Activated T-helper 17 cell treated with anti-CD3 and anti-CD28 coated beads, Interleukin-2, amount 50 U/mL, for 72 hours (primary cell): ENCODE measurements at places on chromosomes 3 and 15.
A peak's percentile ranks its signal among the peaks of the same experiment; 100 is the strongest.

GRCh38 chr3:193028258-193028657, 110.6 kb upstream of the MB21D2 start:
- no peak for ATAC-seq

DNA sequence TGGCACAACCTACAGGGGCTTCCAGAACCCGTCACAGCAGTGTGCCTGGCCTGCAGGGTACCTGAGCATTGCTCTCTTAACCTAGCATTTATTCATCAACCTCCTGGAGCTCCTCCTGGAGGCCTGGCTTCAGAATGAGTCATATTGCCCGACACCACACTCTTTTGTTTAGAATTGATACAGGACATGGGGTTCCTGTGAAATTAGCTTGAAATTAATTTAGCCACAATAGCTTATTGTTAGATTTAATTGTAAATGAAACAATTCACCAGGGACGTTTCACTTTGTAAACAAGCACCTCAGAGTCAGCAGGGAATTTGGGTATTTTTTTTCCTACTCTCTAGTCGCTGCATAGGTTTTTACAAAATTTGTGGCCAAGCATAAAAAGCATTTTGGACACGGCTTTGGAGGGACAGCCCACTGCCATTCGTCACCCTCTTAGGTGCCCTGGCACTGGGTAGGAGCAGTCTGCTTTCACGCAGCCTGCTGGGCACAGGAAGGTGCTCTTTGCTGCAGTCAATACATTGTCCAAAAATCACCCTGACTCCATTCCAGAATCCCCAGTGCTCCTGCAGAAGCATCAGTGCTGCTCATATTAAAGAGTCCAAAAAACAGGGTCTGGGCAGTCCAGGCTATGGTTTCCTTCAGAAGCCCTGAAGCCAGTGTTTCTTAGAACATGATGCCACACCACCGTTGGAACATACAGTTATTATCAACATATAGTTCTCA, 60.8 kb upstream of the MEF2A start:
- ATAC-seq, result peak; percentile 69

GRCh38 chr3:71784201-71784913, 591 bp downstream of the PROK2 start:
- no peak for ATAC-seq

DNA sequence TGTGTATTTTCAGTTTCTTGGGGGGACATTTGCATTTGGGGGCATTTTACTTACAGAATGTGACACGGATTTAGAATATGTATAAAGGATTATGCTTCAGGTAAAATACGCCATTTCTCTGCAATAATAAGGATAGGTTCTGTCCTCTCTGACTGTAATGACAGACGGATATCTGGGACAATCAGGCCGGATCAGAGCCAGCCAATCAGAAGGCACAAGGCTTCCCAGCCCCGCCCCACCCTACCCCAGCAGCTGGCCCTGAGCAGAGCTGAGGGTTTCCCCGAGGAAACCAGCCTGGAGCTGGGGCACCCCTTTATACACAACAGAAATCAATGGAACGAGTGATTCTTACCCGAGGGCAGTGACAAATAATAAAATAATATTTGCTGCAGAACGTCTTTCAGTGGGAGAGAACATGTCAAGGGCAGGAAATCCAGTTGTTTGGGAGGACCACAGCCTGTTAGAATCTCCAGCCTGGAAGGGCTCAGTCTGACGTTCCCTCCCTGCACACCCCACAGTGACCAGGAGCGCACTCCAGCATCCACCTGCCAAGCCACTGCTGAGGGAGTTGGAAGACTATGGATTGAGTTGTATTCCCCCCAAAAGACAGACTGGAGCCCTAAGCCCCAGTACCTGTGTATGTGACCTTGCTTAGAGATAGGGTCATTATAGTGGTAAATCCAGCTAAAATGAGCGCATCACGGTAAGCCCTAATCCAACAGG, 30.3 kb upstream of the SEC13 start:
- no peak for ATAC-seq
